ENCODE measurements at places on chromosomes 2 and 18.

- DNase-seq: no peak
These were observed 600.0 kb downstream of the SLC4A3 start for GRCh38 chr2:220227266-220227920.

- DNase-seq: no peak
These were observed 193.7 kb downstream of the DNER start for GRCh38 chr2:229520691-229521096.

DNA sequence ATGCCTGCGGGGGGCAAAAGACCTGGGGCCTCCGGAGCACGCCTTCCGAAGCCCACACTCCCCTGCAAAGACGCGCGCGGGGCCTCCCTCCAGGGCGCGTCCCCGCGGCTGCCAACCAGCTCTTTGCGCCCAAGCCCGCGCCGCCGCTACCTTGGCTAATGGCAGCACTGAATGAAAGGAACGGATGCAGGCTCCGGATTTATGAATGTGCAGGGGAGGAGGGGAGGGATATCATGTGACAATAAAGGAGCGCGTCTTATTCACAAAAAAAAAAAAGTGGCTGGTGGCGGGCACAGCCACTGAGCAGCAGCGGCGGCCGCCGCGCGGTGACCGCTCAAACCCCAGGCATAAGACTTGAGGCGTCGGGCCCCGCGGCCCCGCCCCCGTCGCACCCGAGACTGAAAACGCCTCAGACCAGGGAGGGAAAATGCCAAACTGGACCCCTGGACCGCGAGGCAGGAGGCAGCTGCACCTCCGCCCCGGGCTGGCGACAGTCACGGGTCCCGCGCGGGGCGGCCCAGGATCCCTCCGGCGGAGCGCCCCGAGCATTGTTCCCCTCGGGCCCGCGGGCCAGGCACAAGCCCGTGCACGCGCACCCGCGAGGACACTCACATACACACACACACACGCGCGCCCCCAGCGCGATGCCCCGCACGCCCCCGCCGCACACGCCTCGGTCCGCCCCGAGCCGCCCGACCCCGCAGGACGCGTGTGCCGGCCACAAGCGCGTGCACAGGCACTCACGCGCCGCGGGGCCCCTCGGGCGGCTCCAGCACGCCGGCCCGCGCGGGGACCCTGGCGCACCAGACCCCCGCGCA lies 1.6 kb downstream of the SPRED2 start:
- peak; percentile 75 for DNase-seq

DNA sequence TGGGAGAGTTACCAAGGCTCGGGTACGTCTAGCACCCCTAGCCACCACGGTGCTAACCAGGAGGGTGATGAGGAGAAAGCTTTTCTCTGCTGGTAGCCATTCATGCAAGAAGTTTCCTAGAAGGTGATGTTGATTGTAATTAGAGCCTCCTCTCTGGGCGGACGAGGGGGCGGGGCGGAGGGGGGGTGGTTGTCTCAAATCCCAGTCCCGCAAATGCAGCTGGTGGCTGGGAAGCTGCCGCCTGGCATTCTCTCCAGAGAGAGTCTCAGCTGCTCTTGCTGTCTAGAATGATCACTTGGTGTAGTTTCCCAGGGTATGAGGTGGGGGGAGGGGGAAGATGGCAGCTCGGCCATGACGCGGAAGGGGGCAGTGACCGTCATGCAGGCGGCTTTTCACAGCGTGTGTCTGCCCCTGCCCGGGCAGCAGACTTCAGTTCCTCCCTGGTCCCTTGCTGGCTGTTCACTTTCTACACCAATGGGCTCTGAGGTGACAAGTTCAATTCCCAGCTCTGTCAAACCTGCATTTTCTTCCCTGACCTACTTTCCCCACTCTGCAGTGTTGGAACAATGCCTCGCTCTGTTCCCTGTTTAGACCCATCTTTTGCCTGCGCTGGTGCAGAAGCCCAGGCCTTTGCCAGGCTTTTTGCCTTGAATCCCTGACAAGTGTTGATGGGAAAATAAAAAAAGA lies 61.5 kb upstream of the KLF7 start:
- no peak for DNase-seq

GRCh38 chr2:173300458-173300857 lies 54.2 kb upstream of the CDCA7 start:
- DNase-seq: no peak

DNA sequence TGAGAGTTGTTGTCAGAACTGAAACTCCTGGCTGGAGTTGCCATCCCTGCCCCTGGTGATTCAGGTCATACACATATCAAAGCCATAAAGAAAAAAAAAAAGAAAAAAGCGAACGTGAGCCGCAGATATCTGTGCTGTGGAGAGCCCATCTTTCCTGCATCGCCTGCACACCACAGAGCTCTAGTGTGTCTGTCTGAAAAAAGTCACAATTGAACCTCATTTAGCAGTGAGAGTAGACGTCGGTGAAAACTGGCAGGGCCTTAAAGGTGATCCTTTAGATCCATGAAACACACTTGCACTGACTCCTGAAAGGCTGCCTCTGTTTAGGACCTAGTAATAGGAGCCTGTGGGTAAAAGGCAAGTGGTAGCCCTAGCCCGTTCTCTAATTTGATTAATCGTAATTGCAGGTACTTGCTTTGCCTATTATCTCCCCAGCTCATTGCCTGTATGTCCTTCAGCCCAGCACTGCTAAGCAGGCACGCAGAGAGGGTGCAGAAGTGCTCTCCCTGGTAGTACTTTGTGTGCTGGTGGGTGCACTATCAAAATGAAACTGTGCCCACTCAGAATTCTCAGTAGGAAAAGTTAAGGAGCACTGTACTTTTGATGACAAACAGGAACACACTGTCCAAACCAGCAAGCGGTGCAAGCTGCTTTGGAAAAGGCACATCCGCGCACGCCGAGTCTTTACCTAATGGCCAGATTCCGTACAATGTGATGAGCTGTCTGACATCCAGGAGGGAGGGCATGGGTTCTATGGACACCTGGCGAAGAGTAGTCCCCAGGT lies 103.5 kb upstream of the ASB18 start:
- no peak for DNase-seq

DNA sequence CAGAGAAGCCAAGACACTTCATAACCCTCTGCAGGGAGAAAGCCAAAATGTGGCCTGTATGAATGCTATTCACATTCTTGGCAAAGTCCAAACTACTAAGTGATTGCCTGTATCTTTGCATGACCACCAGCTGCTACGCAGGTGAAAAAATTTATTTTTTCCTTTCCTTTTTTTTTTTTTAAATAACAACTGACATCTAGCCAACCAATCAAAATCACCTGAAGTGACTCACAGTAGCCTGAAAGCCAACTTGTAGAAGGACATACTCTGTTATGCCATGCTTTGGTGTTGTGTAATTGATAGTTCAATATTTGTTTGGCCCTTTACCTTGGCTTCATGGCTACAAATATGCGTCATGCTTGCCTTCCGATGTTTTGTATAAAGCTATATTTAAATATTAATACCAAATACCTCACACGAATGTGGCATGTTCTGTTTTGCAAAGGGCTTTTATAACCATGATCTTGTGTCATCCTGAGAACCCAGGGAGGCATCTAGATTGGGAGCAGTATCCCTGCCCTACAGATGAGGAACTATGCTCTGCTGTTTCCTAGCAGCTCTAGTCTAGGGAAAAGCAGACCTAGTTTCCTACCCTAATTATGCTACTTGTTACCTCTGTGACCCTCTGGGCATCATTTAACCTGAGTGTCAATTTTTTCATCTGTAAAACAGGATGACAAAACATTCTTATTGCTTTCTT lies 102.1 kb downstream of the MYOM1 start:
- no peak for DNase-seq

DNA sequence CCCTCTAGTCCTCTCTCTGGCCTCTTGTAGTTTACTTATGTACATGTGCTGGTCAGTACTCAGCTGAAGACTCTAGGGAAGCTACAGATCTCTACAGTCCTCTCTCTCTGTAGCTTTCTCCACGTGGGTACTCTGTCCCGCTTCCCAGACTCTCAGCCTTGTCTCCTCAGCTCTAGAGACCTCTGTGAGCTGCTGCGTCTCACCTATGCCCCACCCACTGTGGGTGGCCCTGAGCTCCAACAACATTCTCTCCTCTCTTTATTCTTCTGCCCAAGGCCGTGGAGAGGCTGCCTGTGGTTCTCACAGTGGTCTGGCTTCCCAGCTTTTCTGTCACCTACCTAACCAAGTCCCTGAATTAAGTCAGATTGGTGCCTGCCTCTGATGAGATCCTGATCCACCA lies 33.4 kb downstream of the MFSD6 start:
- no peak for DNase-seq

DNA sequence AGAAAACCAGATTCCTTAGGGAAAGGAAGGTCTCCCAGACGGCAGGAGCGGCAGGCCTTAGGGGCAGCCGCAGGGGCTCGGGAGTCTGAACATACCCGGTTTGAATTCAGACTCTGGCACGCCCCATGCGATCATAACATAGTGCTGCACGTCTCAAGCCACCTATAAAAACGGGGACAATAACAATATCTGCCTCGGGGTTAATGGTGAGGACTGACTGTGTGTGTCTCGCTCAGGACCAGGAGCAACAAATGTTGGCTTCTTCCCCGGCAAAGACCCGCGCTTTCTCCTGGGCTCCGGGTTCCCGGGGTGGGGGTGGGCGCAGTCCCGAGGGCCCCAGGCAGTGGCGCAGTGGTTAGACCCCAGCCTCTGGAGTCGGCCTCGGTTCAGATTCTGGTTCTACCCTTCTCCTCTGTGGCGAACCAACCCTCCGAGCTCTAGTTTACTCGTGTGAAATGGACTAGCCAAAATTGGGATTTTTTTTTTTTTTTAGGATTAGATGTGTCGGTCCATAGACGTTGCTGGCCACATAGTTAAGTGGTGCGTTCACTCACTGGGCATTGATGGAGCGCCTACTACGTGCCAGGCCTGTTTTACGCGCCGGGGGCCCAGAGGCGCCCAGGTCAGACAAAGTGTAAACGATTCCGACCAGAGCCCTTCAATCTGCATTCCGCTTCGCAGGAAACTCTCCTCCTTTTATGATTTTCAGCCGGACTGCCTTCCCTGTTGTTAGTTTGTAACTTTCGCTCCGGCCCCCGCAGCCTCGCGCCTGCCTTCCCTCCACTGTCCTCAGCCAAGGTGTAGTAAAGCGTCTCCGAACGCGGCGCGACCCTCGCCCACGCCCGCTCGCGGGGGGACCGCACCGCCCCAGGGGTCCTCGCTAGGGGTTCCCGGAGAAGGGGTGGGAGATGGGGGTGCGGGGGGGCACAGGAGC lies 820 bp upstream of the SH3BP4 start:
- DNase-seq: no peak
